ENCODE measurements at places on chromosomes 2 and 18.

GRCh38 chr2:486371-486770, 190.8 kb downstream of the TMEM18 start:
- DNase-seq: peak; percentile 4

DNA sequence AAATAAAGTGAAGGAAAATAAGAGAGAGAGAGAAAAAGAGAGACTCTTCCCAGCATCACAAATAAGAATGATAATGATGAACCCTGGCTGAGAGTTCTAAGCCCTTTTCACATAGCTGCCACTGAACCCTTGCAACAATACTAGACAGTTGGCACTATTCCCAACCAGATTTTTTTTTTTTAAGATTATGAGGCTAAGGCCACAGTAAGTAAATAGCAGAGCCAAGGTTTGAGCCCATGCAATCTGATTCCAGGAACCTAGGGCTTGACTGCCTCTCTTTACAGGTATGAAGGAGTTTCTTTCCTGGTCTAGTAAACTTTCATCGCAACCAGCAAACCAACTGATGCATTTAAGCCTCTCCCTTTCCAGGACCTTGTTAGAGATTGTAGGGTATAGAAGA, 424.6 kb downstream of the NCKAP5 start:
- no peak for DNase-seq

DNA sequence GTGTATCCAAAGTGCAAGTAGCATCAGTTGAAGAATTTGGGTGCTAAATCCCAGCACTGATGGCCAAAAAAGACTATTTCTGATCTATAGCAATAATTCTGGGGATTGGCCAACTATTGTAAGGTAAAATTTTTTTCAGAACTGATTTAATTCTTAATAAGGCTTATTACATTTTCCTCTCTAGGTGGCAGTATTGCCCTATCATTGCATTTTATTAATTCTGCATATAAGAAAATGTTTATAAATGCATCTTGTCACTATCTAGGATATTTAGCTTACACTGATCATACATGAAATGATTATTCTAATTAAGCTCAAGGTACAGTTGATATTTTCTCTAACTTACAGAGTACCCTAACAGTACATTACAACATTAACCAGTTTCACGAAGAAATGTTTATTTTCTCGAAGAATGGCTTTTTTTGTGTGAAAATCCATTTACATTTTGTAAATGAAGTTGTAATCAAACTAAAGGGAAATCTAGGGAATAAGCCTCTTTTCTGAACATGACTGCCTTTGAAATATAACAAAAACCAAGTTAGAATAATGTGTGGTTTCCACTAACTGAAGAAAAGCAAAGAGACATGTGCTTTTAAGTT, 11.0 kb downstream of the TTN start:
- no peak for DNase-seq

DNA sequence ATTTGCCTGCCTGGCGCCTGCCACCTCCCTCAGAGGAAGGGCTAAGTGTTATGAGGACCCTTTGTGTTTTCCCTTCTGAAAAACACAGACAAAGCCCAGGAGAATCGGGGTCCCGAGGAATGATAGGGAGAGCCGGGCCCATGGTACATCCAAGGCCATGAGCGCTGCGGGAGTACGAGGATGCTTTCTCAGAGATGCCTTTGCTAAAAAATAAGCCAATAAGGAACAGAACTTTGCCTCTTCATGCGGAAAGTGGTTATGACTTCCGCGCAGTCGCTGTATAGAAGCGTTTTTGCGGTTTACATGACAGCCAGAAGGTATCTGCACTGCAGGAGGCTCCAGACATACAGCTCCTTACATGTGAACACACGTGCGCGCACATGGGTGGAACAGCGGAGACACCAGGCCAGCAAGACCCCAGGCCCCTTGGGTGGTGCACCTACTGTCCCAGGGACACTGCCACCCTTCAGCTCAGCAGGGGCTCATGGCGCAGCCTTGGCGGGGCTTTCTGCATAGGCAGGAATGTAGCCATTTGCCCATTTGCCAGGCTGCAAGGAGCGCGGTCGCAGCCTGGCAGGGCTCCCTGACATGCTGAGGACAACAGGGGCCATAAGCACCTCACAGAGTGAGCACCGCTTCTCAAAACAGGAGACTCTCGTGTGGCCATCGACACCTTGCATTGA, 252.4 kb upstream of the SALL3 start:
- DNase-seq: no peak

DNA sequence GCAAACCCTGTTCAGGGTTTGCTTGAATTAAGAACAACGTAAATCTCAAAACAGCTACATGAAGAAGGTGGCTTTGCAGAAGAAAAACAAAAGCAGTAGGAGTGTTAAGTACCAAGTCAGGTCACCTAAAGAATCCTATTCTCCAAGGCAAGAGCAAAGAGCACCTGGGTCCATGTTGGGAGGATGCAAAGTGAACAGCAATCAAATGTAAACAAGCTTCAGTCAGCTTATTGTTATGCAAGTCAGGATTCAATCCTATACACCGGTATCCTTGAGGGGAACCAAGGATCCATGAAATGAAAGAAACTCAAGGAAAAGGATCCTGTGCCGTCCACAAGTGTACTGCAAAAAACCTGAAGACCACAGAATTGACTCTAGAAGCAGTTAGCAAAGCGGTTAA, 261.0 kb upstream of the DDX18 start:
- DNase-seq: no peak
